ENCODE measurements at places on chromosomes 1 and 21.

DNA sequence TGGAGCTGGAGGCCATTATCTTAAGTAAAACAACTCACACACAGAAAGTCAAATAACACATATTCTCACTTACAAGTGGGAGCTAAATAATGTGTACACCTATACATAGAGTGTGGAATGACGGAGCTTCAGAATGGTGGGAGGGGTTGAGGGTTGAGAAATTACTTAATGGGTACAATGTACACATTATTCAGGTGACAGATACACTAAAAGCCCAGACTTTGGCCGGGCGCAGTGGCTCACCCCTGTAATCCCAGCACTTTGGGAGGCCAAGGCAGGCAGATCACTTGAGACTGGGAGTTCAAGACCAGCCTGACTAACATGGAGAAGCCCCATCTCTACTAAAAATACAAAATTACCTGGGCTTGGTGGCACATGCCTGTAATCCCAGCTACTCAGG, 24.9 kb upstream of the LRIG2 start:
- no peak for DNase-seq

DNA sequence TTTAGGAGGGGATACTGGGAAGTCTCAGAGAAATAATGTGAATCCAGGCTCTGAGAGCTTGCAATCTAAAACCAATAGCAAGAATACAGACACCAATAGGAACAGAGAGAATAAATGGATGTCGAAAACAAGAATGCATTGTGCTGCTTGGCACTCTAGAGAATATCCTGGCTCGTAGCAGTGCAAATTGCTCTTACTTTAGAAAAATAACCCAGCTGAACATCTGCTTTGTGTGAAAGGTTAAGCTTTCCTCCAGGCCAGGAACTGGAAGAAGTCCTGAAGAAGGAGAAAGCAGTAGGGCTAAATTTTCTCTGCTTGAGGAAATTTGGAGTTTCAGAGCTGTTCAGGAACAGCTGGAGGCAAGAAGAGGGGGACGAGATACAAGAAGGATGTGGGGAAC, 382.3 kb downstream of the HHIPL2 start:
- DNase-seq, result no peak

- no peak for DNase-seq
These were observed 22.4 kb downstream of the CHI3L2 start for GRCh38 chr1:111249960-111250359.

GRCh38 chr1:160705742-160706141, 5.9 kb downstream of the CD48 start:
- no peak for DNase-seq

GRCh38 chr1:12519693-12520364, 98.2 kb downstream of the DHRS3 start:
- DNase-seq, result no peak

DNA sequence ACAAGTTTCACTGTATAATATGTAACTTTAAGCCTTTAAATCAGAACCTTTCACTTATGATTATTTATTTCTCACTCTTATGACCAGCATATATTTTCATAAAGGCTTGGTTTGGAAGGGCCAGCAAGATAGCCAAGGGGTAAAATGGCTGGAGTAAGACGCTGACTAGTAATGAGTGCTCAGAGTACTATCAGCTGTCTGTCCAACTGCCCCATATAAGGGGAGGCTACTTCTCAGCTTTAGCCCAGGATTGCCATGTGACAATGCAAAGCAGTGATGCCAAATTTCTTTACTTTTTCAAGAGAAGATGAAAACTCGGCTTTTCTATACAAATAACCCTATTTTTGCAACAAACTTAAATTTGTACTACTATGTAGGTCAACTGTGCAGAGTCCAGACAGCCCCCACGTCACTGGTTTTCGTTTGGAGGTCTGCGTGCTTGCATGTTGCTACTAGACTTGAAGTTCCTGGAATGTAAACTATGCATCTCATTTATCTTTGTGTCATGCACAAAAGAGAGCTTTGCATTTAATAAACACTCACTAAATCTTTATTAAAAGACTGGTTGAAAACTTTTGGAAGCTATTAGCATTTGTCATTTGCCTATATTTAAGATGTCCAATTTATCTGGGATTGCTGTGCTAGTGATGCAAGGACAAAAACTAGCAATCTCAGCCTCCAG, 110.4 kb downstream of the TNFSF18 start:
- DNase-seq, result peak; percentile 93

- no peak for DNase-seq
These were observed 6.8 kb downstream of the CORT start for GRCh38 chr1:10456661-10457060.

- no peak for DNase-seq
These were observed 10.1 kb upstream of the RNF2 start for GRCh38 chr1:185035258-185035657.

GRCh38 chr1:178161516-178161915, 67.6 kb downstream of the RASAL2 start:
- DNase-seq, result peak; percentile 74

- no peak for DNase-seq
These were observed 37.8 kb upstream of the EFHD2 start for GRCh38 chr1:15371610-15372545.

DNA sequence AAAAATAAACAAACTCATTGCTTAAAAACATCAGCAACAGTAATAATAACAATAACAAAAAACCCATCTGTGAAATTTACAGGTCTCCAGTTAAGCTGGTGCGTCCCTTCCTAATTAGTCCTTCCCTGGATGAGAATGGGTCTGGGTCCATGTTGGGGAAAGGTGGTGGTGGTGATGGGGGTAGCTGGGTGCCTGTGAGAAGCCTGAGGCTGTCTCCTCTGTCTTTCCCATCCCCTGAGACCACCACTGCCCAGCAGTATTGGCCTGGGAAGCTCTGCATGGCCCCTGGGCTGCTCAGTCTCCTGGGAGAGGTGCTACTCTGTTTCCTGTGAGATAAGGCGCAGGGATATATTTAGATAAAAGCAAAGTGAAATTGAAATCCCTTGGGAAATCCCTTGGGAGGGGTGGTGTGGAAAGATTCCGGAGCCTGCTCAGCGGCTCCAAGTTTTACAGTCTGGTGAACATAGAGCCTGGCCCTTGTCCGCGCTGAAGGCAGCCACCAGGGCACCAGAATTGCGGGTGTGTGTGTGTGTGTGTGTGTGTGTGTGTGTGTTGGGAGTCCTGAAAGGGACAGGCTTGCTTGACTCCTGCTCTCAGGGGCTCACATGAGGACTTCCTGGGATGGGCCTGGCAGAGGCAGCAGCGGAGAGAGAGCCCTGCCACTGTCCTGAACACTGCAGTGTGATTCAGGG, 150.2 kb downstream of the FOXD2 start:
- no peak for DNase-seq

- peak; percentile 77 for DNase-seq
These were observed 79.6 kb downstream of the ZC3H11B start for GRCh38 chr1:219533280-219533679.

DNA sequence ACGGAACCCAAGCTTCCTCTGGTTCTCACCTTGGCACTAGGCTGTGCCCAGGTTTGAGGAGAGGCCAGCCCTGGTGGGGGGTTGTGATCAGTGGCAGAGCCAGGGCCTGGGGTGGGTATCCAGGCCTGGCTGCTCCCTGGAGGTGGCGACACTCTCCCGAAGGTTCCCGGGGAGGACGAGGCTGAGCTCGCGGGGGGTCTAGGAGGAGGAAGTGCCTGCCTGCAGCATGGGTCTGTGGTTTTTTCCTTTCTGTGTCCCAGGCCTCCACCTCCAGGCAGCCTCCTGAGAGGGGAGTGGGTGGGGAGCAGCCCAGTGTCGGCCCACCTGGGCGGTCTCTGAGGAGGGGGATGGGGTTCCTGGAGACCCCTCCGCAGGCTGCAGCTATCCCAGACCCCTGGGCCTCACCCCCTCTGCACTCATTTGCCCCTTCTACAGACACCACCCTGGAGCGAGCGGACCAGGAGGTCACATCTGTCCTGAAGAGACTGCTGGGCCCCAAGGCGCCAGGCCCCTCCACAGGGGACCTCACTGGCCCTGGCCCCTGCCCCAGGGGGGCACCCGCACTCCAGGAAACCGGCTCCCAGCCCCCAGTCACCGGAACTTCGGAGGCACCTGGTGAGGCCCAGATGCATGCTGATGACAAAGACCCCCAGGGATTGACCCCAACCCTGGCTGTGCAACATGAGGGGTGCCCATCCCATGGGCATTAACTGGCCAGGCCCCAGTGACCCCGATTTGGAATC, 44.3 kb downstream of the TRIM11 start:
- DNase-seq, result no peak

- no peak for DNase-seq
These were observed 19.5 kb upstream of the RNF223 start for GRCh38 chr1:1093610-1093943.

DNA sequence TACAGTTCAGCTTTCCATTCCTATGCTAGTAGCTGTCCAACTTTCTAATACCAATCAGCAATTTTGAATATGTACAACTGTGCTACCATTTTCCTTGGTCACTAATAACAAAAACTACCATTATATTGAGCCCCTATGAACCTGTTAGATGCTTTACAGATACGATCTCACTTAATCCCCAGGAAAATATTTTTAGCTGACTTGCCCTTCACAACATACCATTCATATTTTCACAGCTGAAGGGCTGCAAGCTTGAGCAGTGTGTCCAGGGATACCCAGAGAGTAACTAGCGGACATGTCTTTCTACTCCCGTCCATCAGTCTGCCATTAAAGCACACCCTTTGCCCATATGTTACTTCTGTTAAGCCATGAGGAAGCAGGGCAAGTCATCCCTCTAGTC, 140.5 kb downstream of the SPATA46 start:
- DNase-seq, result no peak

- DNase-seq, result no peak
These were observed 12.8 kb downstream of the ETNK2 start for GRCh38 chr1:204139088-204139487.

DNA sequence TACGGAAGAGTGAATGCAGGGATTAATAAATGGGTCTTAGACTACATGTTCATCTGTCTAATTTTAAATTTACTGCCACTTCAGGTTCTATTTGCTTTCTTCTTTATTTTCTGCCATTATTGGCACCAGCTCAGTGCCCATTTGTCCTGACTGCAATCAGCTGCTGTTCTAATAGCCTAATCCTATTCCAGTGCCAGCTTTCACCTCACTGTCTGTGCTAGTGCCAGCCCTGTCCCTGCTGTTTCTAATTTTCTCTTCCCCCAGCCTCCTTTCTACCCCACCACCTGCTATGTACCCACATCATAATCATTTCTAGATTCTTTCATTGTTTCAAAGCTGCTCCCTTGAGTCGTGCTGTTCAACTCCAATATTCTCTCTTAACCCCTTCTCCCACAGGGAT, 86.4 kb downstream of the KCNK1 start:
- DNase-seq, result no peak

DNA sequence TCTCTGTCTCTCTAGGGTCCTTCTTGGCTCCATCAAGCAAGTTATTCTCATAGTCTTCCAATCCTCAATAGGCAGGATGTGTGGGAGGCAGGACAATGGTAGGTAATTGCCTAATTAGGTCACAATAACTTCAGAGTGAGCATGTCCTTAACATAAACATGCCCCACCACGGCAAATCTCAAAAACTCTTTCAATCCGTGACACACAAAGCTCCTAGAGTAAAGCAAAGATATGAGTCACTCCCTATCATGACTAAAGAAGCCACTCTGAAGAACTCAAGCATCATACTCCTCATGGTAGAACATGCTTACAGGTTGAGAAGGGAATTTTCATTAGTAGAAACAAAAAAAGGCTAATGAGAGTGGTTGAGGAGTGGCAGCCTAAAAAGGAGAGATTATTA, 4.9 kb downstream of the HAO2 start:
- DNase-seq, result peak; percentile 62

- no peak for DNase-seq
These were observed 115.8 kb upstream of the FAM78B start for GRCh38 chr1:166282391-166283137.

- peak; percentile 58 for DNase-seq
These were observed 6.7 kb upstream of the RNASEL start for GRCh38 chr1:182595641-182596240.

DNA sequence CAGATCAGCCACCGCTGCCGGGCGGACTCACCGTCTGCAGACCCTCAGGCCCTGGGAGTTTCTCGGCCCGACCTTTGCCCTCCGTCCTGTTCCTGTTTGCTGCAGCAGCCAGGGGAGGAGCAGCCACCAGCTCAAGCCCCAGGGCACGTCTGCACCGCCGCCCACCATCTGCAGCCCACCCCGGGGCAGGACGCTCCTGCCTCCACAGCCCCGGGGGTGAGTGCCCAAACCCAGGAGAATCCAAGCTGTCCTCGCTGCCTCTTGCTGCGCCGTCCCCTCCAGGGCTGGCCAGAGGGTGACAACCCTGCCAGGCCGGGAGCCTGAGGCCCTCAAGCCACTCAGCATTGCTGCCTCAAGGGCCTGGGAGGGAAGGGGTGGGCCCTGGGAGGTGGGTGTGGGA, 1.2 kb upstream of the SLC25A34 start:
- no peak for DNase-seq

DNA sequence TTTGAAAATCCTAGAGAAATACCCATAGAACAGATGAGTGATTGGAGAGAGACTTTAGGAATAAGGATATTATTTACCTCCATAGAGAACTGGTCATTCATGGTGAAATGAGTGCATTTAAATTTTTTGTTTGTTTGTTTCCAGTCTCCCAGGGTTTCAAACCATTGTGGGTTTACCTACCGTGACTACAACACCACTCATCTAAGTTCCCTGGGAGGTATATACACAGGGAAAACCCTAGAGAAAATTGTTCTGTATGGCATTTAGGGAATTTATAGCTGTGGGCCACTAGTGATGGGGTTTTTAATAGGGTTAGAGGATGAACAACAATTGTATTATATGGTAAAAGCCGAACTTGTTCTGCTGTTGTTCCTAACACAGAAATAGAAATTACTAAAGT, 109.2 kb downstream of the USP25 start:
- DNase-seq, result no peak

GRCh38 chr1:88890791-88891317, 513 bp downstream of the GTF2B start:
- no peak for DNase-seq

- DNase-seq, result no peak
These were observed 7.9 kb upstream of the GNPAT start for GRCh38 chr1:231232870-231233734.

GRCh38 chr1:189131576-189131975, 1346.1 kb downstream of the BRINP3 start:
- DNase-seq, result no peak

DNA sequence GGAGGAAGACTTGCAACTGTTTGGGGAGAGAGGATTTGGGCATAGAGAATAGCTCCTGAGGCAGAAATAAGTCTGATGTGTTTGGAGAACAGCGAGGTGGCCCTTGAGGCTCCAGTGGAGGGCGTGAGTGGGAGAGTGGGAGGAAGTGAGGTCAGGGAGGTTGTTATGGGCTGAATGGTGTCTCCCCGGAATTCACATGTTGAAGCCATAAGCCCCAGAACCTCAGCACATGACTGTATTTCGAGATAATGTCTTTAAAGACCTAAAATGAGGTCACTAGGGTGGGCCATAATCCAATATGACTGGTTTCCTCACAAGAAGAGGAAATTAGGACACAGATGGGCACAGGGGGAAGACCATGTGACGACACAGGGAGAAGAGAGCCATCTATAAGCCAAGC, 17.9 kb upstream of the APP start:
- no peak for DNase-seq

Data from fibroblast of skin of right quadriceps (primary cell).